ENCODE measurements at places on chromosomes 2 and 18.

- no peak for DNase-seq
Observed at GRCh38 chr2:3778851-3779495, 75.6 kb downstream of the DCDC2C start.

DNA sequence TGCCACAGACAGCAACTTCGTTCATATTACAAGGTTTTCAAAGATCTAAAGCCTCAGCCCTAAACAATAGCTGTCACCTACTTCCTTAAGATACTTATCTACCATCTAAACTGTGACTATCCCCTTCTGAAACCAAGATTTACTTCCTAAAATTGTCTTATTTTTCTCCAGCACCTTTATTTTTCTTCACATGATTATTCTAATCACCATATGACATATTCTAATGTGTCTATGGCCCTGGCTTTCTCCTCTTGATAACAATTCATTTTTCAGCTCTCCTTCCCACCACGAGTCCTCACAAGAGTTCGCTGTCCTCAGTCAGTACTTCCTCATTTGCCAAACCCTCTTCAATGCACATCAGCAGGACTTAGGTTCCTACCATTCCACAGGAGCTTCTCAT lies 53.9 kb downstream of the RTTN start:
- no peak for DNase-seq

DNA sequence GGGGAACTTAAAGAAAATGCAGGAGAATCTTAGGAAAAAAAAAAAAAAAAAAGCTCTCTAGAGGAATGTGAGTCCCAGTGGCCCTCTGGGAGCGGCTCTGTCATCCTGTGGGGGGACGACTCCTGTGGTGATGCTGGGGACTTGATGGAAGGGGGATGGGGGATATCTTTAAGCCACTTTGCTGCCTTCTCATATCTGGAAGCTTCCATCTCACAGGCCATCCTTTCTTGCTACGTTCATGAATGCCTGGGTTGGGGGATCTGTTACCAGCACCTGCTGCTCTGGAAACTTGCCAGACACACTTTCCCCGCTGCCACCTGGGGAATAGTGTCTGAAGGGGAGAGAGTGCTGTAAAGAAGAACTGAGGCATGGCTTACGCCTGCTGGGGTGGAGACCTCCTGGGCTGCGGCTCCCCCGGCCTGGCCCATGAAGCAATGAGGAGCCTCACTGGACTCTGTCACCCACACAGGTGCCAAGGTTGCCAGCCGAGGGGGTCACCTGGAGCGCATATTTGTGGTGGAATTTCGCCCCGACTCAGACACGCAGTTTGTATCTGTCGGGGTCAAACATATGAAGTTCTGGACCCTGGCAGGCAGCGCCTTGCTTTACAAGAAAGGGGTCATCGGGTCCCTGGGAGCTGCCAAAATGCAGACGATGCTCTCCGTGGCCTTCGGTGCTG lies 92.8 kb downstream of the RTN4 start:
- DNase-seq: no peak

GRCh38 chr2:83015035-83015715 lies 1443.9 kb downstream of the SUCLG1 start:
- DNase-seq: no peak

DNA sequence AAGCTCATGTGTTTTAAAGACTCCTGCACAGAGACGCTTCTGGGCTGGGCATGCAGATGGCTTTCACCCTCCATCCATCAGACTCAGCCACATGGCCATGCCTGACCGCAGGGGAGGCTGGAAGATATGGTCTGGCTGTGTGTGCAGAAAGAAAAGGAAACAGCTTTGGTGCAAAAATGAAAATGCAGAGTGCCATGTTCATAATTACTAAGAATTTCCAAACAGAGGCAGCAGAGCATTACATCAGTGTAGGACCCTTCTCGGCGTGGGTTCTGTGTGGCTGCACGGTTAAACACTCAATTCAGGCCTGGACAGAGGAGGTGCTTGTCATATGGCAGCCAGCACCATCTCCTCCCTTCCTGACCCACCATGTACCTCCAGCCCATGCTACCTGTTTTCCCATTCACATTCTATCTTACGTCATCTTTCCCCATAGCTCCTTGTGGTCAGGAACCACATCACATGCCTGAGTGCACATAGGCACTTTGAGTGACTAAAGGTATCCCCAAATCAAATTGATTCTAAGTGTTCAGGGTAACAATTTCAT lies 200.3 kb upstream of the ID2 start:
- no peak for DNase-seq

Measured in activated CD4-positive, CD25-positive, alpha-beta regulatory T cell (primary cell).